Stimulated activated CD4-positive, alpha-beta T cell treated with anti-CD3 and anti-CD28 coated beads, Interleukin-12 subunit alpha, Interleukin-12 subunit beta, amount 100 ng/mL, for 48 hours (primary cell): ENCODE measurements at places on chromosomes 6 and 20.

GRCh38 chr20:51507216-51508036, 35.1 kb downstream of the NFATC2 start:
- DNase-seq = no peak

DNA sequence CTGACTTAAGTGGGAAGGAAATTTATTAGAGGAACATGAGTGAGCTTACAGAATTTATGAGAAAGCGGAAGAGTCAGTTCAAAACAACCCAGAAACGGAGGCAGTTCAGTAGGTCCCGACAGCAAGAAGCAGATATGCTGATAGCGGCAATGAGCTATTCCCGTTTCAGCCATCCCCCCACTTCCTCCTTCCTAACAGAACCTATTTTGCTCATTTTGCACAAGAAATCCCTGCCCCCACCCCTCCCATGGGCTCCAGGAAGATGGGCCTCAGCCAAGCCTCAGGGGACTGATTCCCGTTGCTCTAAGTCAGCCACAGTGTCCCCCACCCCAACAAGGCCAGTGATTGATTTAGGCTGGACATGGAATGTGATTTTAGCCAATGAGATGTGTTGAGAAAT, 157.5 kb downstream of the CEBPB start:
- no peak for DNase-seq

- peak; percentile 25 for DNase-seq
Observed at GRCh38 chr20:3010985-3011723, 32.3 kb upstream of the GNRH2 start.

DNA sequence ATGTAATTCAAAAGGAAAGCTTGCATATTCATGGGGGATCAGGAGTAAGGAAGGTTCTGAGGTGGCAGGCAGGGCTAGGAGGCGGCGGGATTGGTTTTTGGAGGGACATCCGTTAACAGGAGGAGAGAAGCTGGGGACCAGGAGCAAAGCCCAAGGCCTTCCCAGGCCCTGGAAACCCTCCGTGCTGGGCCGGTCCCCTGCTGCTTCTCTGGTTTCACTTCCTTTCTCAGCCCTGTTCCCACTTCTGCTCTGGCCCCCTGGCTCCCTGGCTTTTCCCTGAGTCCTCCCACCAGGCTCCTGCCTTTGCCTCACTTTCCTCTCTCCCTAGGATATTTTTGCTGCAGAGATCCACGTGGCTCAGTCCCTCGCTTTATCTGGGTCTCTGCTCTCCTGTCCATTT, 26.4 kb upstream of the SALL4 start:
- no peak for DNase-seq

- no peak for DNase-seq
Observed at GRCh38 chr6:15892369-15892768, 229.5 kb upstream of the DTNBP1 start.

GRCh38 chr6:142898927-142899895, 45.8 kb downstream of the HIVEP2 start:
- DNase-seq = no peak

GRCh38 chr6:145621776-145622175, 113.5 kb downstream of the EPM2A start:
- DNase-seq = no peak

- no peak for DNase-seq
Observed at GRCh38 chr6:156700440-156701057, 76.6 kb upstream of the ARID1B start.

DNA sequence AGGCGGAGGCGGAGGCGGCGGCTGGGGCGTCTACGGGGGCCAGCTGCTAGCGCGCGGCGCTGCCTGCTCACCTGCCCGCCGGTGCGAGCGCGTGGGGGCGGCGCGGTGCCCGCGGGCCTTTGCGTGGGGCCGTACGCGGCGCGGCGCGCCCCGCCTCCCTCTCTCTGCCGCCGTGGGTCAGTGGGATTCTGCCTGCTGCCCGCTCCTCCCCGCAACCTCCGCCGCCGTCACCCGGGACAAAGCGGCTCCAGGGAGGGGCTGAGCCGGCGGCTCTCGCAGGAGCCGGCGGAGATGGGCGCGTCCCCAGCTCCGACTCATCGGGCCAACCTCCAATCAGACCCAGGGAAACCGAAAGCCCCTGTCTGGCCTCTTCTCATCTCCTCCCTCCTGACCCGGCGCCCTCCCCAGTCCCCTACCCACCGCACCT, at the start of gene RCAN2:
TSS of gene RCAN2 (minus strand) at position 249 of the 427 bp plus-strand sequence.
- no peak for DNase-seq

DNA sequence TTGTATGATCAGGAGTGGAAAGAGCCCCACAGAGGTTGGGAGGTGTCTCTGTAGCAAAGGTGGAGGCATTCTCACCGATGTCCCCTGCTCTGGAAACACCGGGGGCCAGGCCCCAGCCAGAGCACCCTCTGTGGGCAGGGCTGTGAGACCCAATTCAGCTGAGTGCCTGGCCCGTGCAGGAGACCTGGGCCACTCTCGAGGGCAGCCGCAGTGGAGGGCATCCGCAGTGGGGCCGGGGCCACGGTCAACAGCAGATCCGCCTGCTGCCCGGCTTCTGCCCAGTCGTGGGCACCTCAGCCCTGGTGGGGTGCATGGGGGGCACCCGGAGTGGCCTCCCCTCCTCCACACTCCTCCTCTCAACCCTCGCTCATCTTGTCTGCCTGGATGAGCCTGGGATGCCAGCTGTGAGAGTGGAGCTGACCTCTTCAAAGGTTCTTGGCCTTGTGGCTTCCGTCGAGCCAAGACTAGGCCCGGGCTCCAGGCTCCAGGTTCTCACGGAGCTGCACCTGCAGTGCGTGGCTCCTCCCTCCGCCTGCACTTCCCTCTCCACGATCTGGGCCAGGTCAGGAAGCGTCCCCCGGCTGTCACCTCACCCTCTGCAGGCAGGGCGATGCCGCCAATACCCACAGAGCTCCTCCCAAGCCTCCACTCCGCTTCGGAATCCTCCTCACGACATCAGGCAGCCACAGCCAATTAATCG, 134.8 kb downstream of the TAF4 start:
- DNase-seq = no peak

DNA sequence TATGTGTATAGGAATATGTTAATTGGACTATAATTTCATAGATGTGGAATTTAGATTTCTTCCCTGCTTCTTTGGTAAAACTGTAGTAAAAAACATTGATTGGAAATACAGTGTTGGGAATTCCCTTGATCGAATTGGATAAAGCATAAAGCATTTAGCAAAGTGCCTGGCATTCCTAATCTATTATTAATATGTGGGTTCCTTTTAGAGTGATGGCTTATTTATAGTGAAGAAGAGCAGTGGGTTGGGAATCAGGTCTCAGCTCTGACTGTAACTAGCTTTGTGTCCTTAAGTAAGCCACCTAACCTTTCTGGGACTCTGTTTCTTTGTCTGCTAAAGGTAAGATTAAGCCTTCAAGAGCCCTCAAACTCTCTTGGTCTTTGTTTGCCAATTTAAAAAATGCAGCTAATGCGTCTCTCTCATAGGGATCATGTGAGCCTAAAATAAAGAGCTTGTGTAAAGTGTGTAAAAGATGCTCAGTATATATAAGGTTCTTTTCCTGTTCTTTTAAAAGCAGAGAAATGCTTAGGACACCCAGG, 53.3 kb downstream of the KCNS1 start:
- no peak for DNase-seq

GRCh38 chr6:7251646-7252260, 61.2 kb downstream of the SSR1 start:
- DNase-seq = no peak

DNA sequence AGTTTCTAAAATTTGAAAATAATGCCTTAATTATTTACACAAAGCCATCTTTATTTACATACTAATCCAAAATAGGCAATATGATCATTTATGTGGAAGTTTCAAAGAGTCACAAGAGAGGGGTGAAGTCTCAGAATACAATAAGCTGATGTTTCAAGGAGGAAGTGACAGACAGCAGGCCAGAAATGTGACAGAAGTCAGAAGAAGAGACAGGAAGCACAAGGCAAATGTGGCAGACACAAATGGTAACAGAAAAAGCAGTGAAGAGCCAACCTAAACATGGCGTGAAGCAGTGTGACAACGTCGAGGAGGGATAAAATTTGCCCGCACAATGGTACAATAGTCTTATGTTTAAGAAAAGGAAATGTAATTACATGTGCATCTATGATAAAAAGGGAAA, 59.8 kb downstream of the SHPRH start:
- no peak for DNase-seq

DNA sequence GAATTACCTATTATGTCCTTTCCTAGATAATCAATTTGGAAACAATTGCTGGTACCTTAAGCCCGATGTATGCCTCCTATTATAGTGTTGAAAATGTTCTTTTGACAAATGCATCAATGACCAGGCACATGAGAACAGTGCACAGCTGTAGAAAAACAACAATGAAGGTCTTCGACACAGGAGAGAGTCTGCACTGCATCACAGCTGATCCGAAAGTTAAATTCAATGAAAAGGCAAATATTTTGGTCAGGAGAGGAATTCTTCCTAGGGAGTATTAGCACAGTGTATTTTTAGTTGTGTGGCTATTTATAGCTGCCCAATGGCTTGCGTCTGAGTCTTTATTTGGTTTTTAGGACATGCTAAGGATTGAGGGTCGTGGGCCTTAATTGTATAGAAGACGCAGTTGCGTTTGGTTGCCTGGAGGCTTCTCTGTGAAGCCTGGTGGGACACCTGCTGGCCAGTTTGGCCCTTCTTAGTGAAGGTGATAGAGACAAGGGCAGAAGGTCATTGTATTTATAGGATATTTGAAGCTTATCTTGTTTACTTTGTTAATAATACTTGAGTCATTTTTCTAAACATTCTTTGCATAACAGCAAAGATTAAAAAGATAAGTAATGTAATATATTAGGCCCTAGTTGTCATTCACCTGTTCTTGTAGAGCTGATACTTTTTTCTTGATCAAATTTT, 72.3 kb downstream of the CDYL start:
- DNase-seq = no peak

GRCh38 chr6:152313542-152314482, 323.4 kb downstream of the SYNE1 start:
- DNase-seq = no peak

DNA sequence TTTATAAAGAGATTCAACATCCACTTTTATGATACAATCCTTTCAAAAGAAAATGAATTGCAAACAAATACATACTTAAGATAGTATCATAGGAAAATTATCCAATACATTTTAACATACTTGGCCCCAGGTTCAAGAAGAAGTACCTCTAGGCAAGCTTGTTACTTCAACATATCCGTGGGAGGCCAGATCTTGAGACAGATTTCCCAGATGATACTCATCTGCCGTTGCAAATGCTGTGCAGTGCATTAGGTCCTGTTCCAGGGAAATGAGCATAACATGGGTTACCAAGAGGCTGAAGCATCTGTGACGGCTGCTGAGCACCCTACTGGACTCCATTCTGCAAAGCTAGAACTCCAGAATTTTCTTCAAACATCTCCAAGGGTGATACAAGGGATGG, 15.6 kb downstream of the RMND1 start:
- DNase-seq = no peak

- DNase-seq = no peak
Observed at GRCh38 chr6:136365776-136366354, 76.2 kb upstream of the BCLAF1 start.

DNA sequence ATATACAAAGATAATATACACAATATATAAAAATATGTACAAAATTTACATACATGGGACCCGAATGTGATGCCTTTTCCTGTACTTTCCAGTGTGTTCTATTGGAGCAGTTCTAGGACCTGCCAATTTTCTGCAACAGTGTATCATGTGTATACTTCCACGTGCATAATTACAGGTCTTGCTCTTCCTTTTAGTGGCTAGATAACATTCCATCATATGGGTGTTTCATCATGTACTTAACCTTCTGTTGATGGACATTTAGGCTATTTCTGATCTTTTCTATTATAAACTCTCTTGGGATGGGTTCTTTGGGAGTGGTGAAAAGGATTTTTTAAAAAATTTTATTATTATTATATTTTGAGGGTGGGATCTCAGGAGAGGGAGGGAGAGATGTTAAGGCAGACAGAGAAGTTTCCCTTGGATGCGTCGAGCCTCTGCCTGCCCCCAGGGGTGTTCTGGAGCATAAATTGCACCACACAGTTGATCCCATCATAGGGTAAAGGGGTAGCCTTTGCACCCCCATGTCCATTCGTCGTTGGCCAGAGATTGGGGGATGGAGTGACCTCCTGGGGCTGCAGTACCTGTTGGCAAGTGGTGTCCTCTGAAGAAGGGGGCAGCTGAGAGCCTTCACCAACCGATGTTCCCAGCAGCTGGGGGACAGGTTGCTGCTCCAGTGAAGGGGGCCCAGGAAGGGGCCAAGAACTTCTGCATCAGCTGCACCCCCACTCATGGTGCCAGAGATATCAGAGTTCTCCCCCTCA, 110.3 kb downstream of the TOX2 start:
- DNase-seq = no peak

- DNase-seq = no peak
Observed at GRCh38 chr6:43900916-43901732, 131.1 kb downstream of the VEGFA start.

DNA sequence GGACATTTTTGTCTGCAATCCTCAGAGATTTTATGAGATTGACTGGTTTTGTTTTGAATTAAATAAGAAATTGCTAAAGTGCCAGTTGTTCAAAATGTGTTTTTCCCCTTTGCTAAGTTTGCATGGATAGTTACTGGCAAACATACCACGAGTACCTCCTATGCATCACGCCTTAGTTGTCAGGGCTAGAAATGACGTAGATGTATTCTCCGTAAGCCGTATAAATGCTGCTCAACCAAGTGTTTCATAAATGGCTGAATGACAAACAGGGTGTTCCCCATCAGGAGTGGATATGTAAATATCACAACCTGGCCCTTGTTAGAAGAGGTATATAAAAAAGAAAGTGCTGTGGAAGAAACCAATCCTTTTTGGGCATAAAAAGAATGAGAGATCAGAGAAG, 341.1 kb upstream of the ZFP64 start:
- DNase-seq = no peak
